NCI-H2171 (cell line): ENCODE measurements at places on chromosomes 2 and 18.

DNA sequence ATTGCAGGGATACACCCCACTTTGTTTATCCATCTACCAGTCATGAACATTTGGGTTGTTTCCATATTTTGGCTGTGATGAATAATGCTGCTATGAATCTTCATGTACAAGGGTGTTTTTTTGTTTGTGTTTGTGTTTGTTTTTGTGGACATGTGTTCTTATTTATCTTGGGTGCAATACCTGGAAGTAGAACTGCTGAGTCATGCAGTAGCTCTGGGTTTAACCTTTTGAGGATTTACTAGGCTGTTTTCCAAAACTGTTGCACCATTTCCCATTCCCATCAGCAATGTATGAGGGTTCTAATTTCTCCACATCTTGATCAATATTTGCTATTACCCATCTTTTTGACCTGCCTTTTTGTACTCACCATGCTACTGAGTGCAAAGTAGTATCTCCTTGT lies 140.0 kb upstream of the CYP1B1 start:
- DNase-seq, result no peak

DNA sequence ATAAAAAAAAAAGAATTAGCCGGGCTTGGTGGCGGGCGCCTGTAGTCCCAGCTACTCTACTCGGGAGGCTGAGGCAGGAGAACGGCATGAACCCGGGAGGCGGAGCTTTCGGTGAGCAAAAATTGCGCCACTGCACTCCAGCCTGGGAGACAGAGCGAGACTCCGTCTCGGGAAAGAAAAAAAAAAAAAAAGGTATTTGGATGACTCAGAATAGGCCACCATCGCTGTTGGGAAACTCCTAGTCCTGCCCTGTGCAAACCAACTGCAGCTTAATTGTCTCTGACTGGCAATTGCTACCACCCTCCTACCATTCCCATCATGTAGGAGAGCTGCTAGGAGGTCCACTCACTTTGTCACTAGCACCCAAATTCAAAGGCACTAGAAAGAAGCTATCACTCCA lies 43.5 kb downstream of the ATP8B1 start:
- no peak for DNase-seq

- DNase-seq, result no peak
Measured at GRCh38 chr2:4122726-4123125, 419.4 kb downstream of the DCDC2C start.

DNA sequence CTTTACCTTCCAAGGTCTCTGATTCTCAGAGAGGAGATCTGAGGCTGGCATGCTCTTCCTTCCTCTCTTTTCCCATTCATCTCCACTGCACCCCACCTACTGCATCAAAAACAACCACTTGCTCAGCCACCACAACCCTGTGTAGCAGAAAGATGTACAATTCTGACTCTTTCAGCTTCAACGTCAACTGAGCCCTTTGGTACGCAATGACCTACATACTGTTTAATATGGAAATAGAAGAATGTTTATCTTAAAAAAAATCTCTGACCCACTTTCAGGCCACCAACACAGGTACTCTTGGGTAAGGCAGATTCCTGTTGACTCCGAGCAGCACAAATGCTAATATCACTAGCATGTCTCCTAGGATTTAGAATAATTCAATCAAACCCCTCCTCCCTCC lies 76.2 kb upstream of the AFF3 start:
- DNase-seq, result no peak

- DNase-seq, result no peak
Measured at GRCh38 chr2:198483051-198483450, 678.7 kb downstream of the PLCL1 start.
